CD8-positive, alpha-beta T cell (primary cell): ENCODE measurements at places on chromosomes 3 and 15.

DNA sequence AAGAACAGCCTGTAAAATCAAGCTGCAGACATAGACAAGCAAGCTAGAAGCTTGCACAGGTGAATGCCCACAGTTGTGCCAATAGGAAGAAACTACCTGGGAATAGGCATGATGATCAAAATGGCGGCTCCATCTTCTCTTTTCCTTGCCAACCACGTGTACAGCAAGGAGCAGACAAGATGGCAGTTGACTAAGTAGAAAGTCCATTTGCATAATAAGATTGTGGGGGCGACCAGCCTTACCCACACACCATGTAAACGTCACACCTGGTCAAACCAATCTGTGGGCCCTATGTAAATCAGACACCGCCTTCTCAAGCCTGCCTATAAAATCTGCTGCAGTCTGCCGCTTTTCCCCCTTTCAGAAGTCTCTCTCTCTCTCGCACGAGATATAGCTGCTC is 25.1 kb upstream of the ANKRD34C start:
- DNase-seq = no peak

DNA sequence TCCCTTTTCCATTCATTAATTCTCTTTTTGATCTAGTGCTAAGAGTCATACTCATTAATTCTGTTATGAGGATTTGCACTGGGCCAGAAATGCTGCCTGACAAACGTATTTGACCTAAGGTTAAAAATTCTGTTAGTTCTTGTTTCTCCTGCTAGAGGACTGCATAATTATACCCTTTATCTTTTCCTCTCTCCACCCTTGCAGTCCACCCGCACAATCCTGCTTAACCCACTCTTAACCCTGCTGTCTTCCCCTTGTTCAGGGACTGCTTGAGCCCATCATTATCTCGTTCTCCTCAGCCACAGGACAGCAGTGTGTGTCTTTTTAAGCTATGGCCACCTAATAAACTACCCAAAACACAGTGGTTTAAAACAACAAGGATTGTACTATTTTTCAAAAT is 31.1 kb upstream of the DYNC1LI1 start:
- DNase-seq = no peak

DNA sequence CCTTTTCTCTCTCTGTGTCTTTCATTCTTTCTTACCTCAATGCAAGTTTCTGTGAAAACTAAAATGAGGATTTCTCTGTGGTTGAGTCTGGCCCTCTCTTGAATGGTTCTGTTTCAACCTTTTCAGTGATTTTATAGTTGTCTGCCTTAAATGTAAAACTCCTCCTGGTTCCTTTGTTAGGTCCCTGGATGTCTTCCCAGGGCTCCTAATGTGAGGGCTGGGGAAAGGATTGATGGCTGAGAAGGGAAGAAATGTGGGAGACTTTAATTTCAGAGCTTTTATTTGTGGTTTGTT is 90.6 kb upstream of the GRM7 start:
- DNase-seq = no peak

DNA sequence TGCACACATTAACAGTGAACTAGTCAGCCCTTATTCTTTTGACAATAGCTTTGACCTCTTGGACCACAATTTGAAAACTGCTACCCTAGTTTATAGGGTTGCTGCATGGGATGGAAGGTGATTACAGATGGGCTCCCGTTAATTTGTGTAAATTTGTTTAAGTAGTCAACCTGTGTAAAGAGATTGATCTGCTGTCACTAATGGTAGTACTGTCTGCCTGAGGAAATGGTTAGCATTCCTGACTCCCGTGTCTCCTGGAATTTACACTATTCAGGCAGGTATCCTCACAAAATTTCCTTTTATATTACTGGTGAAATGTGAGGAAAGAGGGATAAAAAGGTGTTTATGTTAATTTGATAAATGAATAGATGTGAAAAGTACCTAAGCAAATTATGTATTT is 15.3 kb upstream of the EBLN2 start:
- DNase-seq = no peak

DNA sequence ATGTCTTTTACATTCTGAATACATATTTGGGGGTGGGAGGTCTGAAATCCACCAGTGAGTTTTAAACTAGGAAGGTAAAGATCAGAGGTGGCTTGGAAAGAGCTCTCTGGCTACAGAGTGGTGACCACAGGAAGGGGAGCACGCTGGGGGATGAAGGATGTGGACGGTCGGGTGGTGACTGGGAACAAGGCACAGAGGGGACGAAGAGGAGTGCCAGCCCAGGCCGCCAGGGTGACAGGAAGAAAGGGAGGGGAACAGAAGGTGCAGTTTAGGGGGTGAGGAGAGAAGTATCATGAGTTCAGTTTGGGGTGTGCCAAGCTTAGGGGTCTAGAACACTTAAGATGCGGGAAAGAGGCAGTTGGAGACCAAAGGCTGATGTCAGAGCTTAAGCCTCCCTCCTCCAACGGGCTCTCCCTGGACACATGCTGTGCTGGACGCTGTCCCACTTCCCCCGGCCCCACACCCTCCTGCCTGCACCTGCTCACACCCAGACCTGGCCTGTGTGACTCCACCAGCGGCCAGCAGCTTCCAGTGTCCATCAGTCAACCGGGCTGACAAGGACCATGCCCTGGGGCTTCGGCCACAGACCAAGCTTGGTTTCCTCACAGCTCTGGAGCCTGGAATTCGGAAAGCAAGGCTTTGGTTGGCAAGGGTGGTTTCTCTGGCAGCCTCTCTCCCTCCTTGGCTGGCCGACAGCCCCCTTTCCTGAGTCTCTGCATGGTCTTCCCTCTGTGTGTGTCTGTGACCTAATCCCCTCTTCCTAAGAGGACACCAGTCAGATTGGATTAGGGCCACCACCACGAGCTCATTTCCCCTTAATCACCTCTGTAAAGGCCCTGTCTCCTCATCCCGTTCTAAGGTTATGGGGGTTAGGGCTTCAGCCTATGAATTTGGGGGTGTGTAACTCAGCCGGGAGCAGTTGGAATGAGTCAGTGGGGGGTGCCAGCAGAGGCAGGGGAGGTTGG is 120.4 kb upstream of the IQSEC1 start:
- DNase-seq = no peak

GRCh38 chr3:41318520-41318919 is 119.2 kb downstream of the CTNNB1 start:
- no peak for DNase-seq

DNA sequence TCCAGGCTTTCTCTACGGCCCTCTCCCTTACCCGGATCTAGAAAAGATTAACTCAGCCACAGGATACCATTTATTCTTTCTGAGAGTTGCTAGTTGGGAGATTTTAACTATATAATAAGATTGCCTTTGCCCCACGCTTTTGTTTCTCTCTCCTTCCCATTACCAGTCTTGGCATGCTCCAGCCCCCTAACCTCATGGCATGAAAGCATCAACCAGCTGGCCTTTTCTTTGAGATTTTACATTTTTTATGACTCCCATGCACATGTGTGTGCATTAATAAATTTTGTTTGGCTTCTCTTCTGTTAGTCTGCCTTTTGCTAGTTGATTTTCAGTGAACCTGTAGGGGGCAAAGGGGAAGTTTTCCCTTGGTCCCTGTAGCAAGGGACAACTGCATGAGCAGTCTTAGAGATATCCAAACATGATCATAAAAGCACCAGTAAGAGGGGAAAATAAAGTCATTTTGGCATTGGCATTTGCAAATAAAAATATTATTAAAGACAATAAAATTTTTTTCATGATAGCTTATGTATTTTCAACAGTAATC is 73.6 kb downstream of the OXSM start:
- DNase-seq = no peak

- DNase-seq = peak; percentile 24
Measured at GRCh38 chr15:57640930-57641682, 49.4 kb downstream of the MYZAP start.

GRCh38 chr3:171967137-171967783 is 72.1 kb upstream of the FNDC3B start:
- DNase-seq = no peak
